LNCaP clone FGC (cell line): ENCODE measurements at places on chromosomes 7 and 10.

DNA sequence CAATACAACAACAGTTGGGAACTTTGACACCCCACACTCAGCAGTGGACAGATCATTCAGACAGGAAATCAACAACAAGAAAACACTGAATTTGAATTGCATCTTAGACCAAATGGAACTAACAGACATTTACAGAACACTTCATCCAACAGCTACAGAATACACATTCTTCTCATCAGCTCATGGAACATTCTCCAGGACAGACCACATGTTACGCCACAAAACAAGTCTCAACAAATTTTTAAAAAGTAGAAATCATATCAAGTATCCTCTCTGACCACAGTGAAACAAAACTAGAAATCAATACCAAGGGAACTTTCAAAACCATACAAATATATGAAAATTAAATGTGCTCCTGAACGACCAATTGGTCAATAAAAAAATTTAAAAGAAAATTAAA, 212.3 kb downstream of the DNAJC1 start:
- DNase-seq = no peak

DNA sequence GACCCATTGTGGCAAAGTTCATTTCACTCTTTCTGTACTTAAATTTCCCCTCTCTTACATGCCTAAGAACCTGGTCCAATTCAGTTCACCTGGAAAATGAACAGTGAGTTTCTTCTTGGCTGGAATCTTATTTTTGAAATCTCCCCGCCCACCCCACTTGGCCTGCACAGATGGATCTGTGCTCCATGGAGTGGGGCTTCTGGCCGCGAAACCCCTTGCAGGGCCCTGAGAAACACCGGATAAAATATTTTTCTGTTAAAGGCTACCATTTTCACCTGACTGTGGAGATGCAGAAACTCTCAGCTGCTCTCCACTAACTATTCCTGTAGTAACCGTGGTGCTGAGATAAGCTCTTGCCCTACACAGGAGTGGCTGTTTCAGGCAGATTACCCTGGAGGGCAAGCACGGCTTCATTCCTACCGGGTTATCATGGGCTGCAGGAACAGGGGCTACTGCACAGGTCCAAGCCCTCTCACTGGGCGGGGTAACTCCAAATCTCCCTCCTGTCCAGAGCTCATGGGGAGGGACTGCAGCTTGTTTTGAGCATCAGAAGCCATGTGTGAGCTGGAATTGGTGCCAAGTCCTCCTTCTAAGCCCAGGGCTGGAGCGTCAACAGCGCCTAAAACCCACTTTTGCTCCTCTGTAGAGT, 118.9 kb downstream of the PRPF18 start:
- DNase-seq = no peak

DNA sequence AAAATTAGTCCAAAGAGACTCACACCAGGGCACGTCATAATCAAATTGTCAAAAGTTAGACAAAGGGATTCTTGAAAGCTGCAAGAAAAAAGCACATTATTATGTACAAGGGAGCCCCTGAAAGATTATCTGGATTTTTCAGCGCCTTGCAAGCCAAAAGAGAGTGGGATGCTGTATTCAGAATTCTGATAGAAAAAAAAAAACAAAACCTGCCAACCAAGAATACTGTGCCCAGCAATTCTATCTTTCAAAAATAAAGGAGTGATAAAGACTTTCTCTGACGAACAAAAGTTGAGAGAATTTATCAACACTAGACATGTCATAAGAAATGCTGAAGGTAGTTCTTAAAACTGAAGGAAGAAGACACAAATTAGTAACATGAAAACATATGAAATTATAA, 240.2 kb downstream of the SNX13 start:
- DNase-seq = no peak

GRCh38 chr7:6495597-6496262, 48.0 kb upstream of the DAGLB start:
- no peak for DNase-seq

DNA sequence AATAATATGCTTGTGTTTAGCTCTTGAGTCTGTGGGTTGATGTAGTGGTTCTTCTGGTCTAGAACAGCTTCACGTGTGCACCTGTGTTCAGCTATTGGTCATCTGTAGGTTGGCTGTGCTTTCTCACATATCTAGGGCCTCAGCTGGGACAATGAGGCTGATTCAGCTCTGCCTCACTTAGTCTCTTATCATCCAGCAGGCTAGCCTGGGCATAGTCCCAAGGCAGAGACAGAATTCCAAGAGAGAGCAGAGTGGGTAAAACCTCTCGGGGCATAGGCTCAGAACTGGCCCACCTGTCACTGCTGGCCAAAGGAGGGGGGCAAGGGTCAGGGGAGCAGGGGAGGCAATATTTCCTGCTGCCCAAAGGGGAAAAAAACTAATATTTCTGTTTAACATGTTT, 32.0 kb upstream of the MXI1 start:
- DNase-seq = no peak

DNA sequence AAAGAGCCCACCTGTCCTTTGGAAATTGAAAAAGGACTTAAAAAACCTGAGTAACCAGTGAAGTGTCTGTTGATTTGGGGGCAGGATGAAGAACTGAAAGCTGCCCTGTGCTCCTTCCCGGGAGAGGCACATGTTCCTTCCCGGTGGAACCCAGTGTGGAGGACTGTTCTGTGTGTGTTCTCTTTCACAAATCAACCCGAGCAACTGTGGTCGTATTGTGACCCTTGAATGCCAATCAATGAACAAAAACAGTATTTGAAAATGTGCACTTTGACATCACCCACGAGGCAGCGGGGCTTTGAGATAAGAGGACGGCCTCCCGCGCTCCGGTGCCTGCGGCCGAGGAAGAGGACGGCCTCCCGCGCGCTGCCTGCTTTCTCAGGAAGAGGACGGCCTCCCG, 139.0 kb downstream of the VIPR2 start:
- DNase-seq = no peak

DNA sequence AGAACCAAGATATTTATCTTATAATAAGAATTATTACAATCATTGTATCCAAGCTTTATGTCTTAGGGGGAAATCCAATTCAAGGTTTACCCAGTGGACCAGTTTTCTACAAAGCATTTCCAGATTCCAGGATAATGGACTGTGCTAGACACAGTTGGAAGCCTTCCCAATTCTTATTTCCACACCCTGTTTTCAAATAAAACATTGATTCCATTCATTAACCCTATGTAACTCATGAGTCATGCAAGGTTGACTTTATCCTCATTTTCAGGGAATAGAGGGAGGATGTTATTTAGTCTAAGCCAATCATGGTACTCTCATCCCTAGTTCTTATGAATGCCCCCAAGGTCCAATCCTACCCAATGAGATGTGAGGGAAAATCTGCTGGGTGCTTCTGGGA, 145.7 kb downstream of the RNLS start:
- no peak for DNase-seq

GRCh38 chr10:87591589-87591886, 68.1 kb upstream of the PAPSS2 start:
- DNase-seq = no peak

DNA sequence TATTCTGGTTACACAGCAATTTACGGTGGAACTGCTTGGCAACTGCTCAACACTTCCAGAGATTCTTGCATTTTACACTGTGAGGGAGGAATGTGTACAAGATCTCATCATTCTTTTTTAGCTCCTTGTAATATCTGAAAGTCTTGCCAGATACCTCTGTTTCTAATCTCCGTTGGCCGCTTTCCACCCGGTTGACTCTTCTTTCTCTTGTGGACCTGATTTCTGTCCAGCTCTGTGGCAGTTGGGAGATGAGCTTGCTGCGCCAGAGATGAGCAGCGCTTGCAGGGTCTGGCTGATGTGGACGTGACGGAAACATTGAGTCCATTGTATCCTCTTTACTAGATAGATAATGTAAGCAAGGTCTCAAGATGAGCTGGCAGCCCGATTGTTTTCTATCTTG, 27.6 kb downstream of the SPAG6 start:
- peak; percentile 43 for DNase-seq

DNA sequence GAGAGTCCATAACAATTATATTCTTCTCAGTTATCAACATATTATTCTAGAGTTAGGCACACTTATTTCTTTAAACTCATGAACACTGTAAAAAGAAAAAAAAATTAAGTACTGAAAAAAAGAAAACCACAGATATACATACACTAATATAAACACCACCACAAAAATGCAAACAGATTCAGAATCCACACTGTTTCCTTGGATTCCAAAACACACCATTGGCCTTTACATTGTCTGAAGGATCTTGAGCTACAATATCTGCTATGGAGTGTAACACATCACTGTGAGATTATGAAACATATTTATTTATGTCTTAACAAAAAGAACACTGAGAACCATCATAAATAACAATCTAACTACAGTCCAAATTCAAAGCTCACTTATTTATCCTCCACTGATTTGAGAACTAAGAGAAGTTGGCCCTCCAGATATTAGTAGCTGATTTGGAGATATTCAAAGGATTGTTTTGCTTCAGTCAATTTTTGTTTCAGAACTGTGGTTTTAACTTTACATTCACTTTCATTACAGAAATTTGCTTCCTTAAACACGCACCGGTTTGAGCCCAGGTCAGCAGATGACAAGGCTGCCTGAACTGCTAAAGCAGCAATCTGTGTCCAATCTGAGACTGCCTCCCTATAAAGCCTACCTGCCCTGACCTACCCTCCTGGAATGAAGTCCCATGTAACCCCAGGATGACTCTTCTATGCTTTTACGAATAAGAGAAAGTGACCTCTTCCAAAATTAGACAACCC, 47.0 kb upstream of the CDK1 start:
- DNase-seq = no peak

- DNase-seq = no peak
These were observed 1033.4 kb downstream of the SORCS3 start for GRCh38 chr10:105674448-105674847.

DNA sequence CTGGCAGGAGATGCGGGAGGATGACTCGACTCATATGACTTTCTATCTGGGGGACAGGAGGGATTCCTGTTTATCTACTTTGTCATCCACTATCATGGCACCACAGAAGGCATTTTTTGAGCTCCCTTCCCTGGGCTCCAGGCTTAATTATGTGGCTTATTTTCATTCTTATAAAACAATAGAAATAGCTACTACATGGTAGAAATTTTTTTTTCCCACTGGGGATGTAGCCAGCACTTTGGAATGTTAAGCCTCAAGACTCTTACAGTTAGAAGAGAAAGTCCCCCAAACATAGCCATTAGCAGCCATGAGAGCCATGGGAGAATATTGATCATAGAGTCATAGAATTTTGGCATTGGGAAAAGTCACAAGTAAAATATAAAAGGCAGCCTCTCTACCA, 14.6 kb upstream of the FAM180A start:
- no peak for DNase-seq

DNA sequence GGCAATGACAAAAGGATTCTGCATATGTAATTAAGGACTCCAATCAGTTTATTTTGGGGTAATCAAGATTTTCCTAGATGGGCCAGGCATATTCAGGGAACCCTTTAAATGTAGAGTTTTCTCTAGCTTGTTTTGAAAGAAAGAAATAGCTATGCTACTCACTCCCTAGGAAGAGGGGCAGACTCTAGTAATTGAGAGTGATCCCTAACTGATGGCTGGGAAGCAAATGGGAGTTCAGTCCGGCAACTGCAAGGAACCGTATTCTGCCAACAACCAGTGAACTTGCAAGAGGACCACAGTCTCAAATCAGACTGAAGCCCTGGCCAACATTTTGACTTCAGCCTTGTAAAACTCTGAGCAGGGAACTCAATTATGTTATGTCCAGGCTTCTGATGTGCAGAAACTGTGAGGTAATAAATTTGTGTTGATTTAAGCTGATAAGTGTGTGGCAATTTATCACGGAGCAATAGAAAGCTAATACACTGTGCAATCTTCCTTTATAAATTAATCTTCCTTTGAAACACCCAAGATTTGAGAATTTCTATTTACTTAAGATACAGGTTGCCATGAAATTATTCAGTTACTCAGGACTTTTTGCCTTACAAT, 14.0 kb downstream of the AOAH start:
- no peak for DNase-seq

DNA sequence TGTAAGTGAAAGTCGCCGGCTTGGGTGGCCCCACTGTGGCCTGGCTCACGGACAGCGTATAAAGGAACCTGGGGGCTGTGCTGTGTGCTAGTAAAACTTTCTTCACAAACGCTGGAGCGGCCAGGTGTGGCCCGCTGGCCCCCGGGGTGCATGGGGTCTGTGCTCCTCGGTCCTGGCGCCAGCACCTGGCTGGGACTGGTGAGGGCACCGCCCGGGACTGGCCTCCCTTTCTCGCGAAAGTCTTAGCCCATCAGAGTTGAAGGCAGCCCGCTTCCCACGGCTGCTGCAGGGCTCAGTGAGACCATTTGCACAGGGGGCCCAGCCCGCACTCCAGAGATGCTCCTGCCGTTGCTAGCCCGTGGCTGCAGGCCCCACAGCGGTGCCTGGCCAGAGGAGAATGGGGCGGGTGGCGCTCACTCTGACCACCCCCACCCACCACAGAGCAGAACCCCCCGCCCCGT, 5.8 kb downstream of the PWWP2B start:
- no peak for DNase-seq

DNA sequence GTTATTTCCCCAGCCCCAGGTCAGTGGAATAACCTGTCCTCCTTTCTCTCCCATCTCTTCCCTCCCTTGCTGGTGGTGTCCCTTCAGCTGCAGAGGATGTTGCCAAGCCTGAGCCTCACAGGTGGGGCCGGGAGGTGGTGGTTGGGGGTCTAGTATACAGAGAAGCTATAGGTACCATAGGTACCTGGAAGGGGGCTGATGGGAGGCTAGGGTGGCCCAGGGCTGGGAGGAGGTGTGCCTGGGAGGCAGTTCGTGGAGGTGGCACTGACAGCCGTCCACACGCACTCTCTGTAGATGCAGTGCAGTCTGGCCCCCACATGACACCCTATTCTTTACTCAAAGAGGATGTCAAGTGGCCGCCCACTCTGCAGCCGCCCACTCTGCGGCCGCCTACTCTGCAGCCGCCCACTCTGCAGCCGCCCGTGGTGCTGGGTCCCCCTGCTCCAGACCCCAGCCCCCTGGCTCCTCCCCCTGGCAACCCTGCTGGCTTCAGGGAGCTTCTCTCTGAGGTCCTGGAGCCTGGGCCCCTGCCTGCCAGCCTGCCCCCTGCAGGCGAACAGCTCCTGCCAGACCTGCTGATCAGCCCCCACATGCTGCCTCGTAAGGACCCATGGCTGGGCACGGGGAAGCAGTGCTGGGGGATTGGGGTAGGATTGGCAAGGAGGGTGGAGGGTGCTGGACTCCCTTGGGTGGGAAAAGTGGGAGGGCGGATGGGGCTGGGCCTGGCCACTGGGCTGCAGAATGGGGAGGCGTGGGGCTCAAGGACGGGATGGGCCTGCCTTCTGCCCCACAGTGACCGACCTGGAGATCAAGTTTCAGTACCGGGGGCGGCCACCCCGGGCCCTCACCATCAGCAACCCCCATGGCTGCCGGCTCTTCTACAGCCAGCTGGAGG, 9.5 kb downstream of the IRF5 start:
- DNase-seq = no peak

- DNase-seq = no peak
These were observed 25.2 kb upstream of the POT1 start for GRCh38 chr7:124954790-124955189.

- DNase-seq = no peak
These were observed 158.4 kb upstream of the NEBL start for GRCh38 chr10:21055339-21056135.
